ENCODE measurements at places on chromosomes 5 and 9.

GRCh38 chr9:8842402-8843193 lies 1043.0 kb upstream of the DMAC1 start:
- DNase-seq: no peak

GRCh38 chr5:180208435-180209081 lies 453 bp downstream of the RASGEF1C start:
- DNase-seq: no peak

- no peak for DNase-seq
Observed at GRCh38 chr5:103894882-103895281, 332.3 kb upstream of the NUDT12 start.

- no peak for DNase-seq
Observed at GRCh38 chr5:156174225-156174624, 152.7 kb upstream of the SGCD start.

GRCh38 chr5:131462454-131462853 lies 172.6 kb downstream of the RAPGEF6 start:
- DNase-seq: no peak
